Heart right ventricle (tissue), 16 donors: ENCODE measurements at places on chromosomes 16 and 17. TPM values are rescaled to one million over a fixed set of nuclear protein-coding genes. Genes with fewer than 3 reads are reported as not detected.

The ATP2C2 gene
- 0.01 TPM for polyA plus RNA-seq

- peaks cover 8% of the 10 kb centered on the region for H3K36me3 ChIP-seq
- H3K4me3 ChIP-seq: no peak overlapping the region
- H3K27ac ChIP-seq: no peak overlapping the region
- H3K4me1 ChIP-seq: peaks cover 4% of the 10 kb centered on the region
- H3K27me3 ChIP-seq: no peaks in the 10 kb centered on the region
- no peak for DNase-seq
Observed at GRCh38 chr17:676060-676700, 38.5 kb downstream of the VPS53 start.

DNA sequence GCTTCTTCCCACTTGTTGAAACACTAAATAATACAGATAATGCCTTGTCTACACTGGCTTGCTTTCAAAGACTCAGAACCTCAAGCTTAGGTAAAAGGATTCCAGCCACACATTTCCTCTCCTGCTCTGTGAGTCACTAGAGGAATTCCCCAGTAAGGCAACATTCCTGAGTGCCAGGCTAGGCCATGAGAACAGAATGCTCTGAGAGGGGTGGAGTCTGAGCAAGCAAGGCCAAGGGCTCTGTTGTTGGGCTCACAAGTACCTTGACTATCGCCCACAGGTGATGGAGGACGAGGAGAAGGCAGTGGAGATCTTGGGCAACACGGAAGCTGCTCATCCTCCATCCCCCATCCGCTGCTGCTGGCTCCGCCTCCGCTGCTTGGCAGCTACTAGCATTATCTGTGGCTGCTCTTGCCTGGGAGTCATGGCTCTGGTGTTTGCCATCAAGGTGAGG is 6.7 kb upstream of the PHKG2 start:
- H3K27me3 ChIP-seq: no peaks in the 10 kb centered on the region
- H3K27ac ChIP-seq: peak overlapping the region; percentile 21
- DNase-seq: no peak
- peaks cover 30% of the 10 kb centered on the region for H3K36me3 ChIP-seq

DNA sequence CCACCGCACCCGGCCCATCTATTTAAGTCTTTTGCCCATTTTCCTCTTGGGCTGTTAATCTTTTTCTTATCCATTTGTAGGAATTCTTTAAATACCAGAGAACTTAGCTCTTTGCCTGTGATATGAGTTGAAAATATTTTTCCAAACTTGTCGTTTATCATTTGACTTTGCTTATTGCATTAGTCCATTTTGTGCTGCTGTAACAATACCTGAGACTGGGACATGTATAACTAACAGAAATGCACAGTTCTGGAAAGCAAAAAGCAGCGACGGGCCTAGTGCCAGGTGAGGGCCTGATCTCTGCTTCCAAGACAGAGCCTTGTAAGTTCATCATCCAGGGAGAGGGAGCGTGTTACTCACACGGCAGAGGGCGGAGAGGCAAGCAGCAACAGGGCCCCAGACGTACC is 25.6 kb upstream of the BHLHA9 start:
- no peak overlapping the region for H3K4me3 ChIP-seq
- peaks cover 6% of the 10 kb centered on the region for H3K27me3 ChIP-seq
- H3K4me1 ChIP-seq: no peaks in the 10 kb centered on the region
- H3K27ac ChIP-seq: no peak overlapping the region
- no peaks in the 10 kb centered on the region for H3K36me3 ChIP-seq

DNA sequence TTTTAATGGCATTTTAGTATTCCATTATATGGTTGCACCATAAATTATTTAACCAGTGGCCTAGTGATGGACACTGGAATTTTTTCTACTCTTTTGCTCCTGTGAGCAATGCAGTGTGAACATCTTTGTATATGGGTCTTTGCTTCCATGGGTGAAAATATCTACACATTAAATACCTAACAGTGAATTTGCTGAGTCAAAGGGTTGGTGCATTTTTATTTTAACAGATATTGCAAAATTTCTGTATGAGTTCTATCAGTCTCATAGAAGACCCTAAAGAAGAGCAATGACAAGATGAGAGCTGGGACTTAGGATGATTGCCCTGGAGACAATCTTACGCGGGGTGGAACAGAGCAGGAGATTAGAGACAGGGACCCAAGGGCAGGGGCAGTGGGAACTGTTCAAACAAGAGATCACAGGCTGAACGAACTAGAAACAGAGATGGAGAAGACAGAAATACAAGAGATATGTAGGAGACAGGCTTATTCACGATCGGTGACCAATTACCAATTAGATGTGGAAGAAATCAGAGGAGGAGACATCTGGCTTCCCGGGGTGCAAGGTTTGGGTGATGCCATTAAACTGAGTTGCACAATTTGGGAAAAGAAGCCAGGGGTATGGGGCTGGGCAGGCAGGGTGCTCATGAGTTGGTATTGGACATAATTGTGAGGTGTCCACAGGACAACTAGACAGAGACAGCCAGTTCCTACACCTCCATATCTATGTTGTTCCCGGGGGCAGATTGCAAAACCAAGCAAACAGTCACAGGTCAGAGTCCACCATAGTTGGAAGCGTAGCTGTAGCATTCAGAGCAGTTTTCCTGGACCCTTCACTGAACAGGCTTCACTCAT is 39.9 kb upstream of the LONP2 start:
- no peak overlapping the region for H3K4me3 ChIP-seq
- peaks cover 15% of the 10 kb centered on the region for H3K27me3 ChIP-seq
- H3K27ac ChIP-seq: no peak overlapping the region
- no peaks in the 10 kb centered on the region for H3K36me3 ChIP-seq
- DNase-seq: no peak
- no peaks in the 10 kb centered on the region for H3K4me1 ChIP-seq

The CLEC18C gene
- 0.16 TPM for polyA plus RNA-seq

The GAS2L2 gene
- polyA plus RNA-seq: 0.03 TPM

DNA sequence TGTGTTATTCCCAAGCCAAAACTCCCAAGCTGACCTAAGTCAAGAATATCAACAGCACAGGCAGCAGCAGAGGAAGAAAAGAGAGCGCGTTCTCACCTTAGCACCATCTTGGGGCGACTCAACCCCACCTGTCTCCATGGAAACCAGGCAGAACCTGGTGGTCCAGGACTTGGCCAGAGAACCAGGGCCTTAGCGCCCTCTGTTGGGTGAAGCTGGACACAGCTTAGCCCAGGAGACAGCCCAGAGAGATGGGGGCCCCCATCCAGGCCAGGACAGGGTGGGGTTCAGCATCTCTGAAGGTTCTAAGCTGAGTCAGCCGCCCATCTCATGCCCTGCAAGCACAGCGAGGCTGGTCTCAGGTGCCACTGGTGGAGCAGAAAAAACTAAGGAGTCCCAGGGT is 60.1 kb upstream of the TMEM132E start:
- no peaks in the 10 kb centered on the region for H3K36me3 ChIP-seq
- H3K27me3 ChIP-seq: no peaks in the 10 kb centered on the region
- H3K27ac ChIP-seq: no peak overlapping the region
- no peak overlapping the region for H3K4me3 ChIP-seq
- no peaks in the 10 kb centered on the region for H3K4me1 ChIP-seq
- DNase-seq: no peak

GRCh38 chr17:10208604-10209193 is 10.3 kb upstream of the GAS7 start:
- no peaks in the 10 kb centered on the region for H3K4me1 ChIP-seq
- H3K36me3 ChIP-seq: no peaks in the 10 kb centered on the region
- H3K27me3 ChIP-seq: no peaks in the 10 kb centered on the region

DNA sequence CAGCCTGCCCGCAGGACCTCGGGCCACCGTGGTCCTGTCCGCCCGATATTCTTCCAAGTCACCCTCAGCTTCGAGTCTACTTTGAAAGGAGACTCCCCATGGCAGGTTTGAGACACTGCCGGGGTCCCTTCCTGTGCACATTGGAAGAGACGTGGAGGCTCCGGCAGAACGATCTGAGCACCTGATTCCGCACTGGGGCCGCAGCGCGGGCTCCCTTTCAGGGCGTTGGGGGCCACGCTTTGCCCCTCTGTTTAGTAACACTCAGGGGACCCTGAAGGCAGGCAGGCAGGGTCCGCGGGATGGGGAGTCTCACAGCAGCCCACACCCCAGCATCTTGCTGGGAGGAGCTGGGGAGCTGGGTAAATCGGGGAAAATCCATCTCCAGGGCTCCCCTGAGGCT is 30.6 kb downstream of the SOX8 start:
- no peak for DNase-seq
- H3K4me3 ChIP-seq: no peak overlapping the region
- H3K4me1 ChIP-seq: no peaks in the 10 kb centered on the region
- H3K36me3 ChIP-seq: no peaks in the 10 kb centered on the region
- no peaks in the 10 kb centered on the region for H3K27me3 ChIP-seq

GRCh38 chr17:75637143-75637538 is 3.9 kb downstream of the SMIM5 start:
- peak overlapping the region; percentile 80 for H3K27ac ChIP-seq
- H3K27me3 ChIP-seq: no peaks in the 10 kb centered on the region
- H3K4me1 ChIP-seq: peaks cover 73% of the 10 kb centered on the region
- no peak overlapping the region for H3K4me3 ChIP-seq
- H3K36me3 ChIP-seq: no peaks in the 10 kb centered on the region

DNA sequence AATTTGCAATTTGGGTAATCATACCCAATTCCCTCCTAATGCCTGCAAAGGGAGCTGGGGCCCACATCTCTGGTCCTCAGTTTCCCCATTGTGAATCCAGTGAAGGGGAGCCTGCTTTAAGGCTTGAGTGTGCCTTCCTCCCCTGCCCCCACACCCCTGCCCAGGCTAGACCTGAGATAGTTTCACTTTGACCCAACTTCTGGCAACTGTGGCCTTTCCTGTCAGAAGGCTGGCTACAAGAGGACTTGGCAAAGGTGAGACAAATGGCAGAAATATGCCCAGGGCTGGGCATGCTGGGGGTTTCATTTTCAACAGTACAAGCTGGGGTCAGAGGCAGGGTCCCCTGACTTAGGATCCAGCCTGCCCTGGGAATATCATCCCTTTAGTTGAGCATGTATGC is 10.0 kb downstream of the SOCS1 start:
- no peak overlapping the region for H3K27ac ChIP-seq
- DNase-seq: no peak
- H3K4me3 ChIP-seq: no peak overlapping the region
- H3K36me3 ChIP-seq: no peaks in the 10 kb centered on the region
- no peaks in the 10 kb centered on the region for H3K4me1 ChIP-seq

The CENPV gene
- 21.8 TPM for polyA plus RNA-seq

- no peaks in the 10 kb centered on the region for H3K4me1 ChIP-seq
- H3K27me3 ChIP-seq: no peaks in the 10 kb centered on the region
- no peak overlapping the region for H3K4me3 ChIP-seq
- DNase-seq: no peak
Observed at GRCh38 chr16:27632216-27632615, 82.3 kb downstream of the KATNIP start.

The ANKFN1 gene
- 0.01 TPM for polyA plus RNA-seq

GRCh38 chr16:67384778-67385510 is 8.4 kb downstream of the TPPP3 start:
- no peaks in the 10 kb centered on the region for H3K4me1 ChIP-seq
- H3K36me3 ChIP-seq: no peaks in the 10 kb centered on the region
- H3K4me3 ChIP-seq: no peak overlapping the region
- no peaks in the 10 kb centered on the region for H3K27me3 ChIP-seq
- H3K27ac ChIP-seq: no peak overlapping the region

DNA sequence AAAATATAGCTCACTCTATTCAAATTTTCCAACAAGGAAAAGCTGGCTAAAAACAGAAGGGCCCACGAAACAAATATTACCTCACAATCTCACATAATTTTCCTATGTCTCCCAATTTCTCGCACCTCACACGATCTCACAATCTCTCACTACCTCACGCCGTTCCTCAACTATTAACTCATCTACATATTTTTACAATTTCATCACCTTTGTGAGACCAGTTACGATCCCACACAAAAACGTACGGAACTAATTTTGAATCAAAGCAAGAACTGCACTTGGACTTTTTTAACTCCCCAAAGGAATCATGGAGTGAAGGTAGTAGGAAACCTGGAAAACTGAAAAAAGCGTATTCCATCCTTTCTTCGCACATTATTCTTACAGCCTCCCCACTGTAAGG is 1.1 kb downstream of the CBX1 start:
- peaks cover 10% of the 10 kb centered on the region for H3K36me3 ChIP-seq
- H3K4me1 ChIP-seq: no peaks in the 10 kb centered on the region
- no peaks in the 10 kb centered on the region for H3K27me3 ChIP-seq

The KRT24 gene
- not detected for polyA plus RNA-seq

The PYDC1 gene
- polyA plus RNA-seq: not detected

DNA sequence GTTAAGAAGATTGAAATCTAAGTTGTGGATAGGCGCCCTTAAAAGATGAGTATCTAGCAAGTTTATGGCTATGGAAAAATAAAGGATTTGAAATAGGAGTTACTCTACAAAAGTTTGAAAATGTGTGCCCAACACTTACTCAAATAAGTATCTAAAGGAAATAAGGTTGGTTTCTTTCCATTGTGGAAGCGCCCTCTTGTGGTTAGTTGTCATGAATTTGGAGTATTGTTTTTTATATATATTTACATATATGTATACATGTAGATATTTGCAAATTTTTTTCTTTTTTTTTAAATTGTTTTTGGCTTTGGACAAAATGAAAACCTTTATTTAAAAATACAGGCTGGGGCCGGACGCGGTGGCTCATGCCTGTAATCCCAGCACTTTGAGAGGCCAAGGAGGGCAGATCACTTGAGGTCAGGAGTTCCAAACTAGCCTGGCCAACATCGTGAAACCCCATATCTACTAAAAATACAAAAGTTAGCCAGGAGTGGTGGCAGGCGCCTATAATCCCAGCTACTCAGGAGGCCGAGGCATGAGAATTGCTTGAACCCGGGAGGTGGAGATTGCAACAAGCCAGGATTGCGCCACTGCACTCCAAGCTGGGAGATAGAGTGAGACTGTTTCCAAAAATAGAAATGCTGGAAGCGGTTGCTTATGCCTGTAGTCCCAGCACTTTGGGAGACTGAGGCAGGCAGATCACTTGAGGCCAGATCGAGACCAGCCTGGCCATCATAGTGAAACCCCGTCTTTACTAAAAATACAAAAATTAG is 24.0 kb upstream of the VPS4A start:
- H3K27me3 ChIP-seq: no peaks in the 10 kb centered on the region
- DNase-seq: peak; percentile 58
- H3K36me3 ChIP-seq: no peaks in the 10 kb centered on the region
- H3K4me1 ChIP-seq: no peaks in the 10 kb centered on the region

GRCh38 chr17:45221081-45222013 is at the start of gene FMNL1:
TSS of gene FMNL1 (plus strand) at chr17:45221885. CDS start at chr17:45222125, 240 bp downstream.
- peaks cover 51% of the 10 kb centered on the region for H3K4me1 ChIP-seq
- H3K4me3 ChIP-seq: peak within 1 kb of the TSS; percentile 71
- no peaks in the 10 kb centered on the region for H3K36me3 ChIP-seq
- DNase-seq: peak; percentile 73
- H3K27me3 ChIP-seq: no peaks in the 10 kb centered on the region

The NUPR1 gene
- 74.4 TPM for polyA plus RNA-seq

The ZG16 gene
- polyA plus RNA-seq: 0.01 TPM

- peak overlapping the region; percentile 55 for H3K4me3 ChIP-seq
- peaks cover 18% of the 10 kb centered on the region for H3K4me1 ChIP-seq
- H3K36me3 ChIP-seq: no peaks in the 10 kb centered on the region
- H3K27ac ChIP-seq: peak overlapping the region; percentile 56
- peaks cover 5% of the 10 kb centered on the region for H3K27me3 ChIP-seq
Observed at GRCh38 chr17:43713494-43714162, 45.0 kb downstream of the SOST start.

The AGRP gene
- polyA plus RNA-seq: 0.10 TPM

The PRDM7 gene
- polyA plus RNA-seq: not detected

The ITGAD gene
- not detected for polyA plus RNA-seq

- peaks cover 17% of the 10 kb centered on the region for H3K4me1 ChIP-seq
- H3K27me3 ChIP-seq: no peaks in the 10 kb centered on the region
- no peaks in the 10 kb centered on the region for H3K36me3 ChIP-seq
- no peak overlapping the region for H3K27ac ChIP-seq
- DNase-seq: no peak
Observed at GRCh38 chr17:37543637-37544052, 54.0 kb downstream of the DUSP14 start.

The SLC5A11 gene
- polyA plus RNA-seq: 0.06 TPM

The KRT20 gene
- not detected for polyA plus RNA-seq

- DNase-seq: no peak
- H3K27ac ChIP-seq: peak overlapping the region; percentile 85
- peaks cover 97% of the 10 kb centered on the region for H3K4me1 ChIP-seq
- no peaks in the 10 kb centered on the region for H3K27me3 ChIP-seq
- no peak overlapping the region for H3K4me3 ChIP-seq
Observed at GRCh38 chr17:17054636-17055035, 12.4 kb downstream of the MPRIP start.
